ENCODE measurements at places on chromosomes 16 and 17. TPM values are rescaled to one million over a fixed set of nuclear protein-coding genes. Genes with fewer than 3 reads are reported as not detected.

DNA sequence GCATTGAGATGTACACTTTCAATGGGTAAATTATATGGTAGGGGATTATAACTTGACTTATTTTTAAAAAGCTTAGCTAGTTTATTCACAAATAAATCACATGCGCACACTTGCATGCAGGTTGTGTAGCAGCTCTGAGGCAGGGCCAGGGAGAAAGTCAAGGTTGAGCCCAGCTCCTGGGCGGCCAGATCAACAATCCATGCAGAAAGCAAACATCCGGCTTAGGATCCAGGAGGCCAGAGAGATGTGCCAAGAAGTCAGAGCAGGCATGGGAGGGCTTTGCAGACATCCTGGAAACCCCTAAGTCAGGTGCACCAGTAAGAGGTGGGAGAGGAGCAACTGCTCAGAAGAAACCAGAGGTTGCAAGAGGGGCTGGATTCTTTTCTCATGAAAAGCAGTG is 186.5 kb downstream of the AXIN2 start:
- no peaks in the 10 kb centered on the region for H3K27me3 ChIP-seq
- H3K27ac ChIP-seq, result no peak overlapping the region

DNA sequence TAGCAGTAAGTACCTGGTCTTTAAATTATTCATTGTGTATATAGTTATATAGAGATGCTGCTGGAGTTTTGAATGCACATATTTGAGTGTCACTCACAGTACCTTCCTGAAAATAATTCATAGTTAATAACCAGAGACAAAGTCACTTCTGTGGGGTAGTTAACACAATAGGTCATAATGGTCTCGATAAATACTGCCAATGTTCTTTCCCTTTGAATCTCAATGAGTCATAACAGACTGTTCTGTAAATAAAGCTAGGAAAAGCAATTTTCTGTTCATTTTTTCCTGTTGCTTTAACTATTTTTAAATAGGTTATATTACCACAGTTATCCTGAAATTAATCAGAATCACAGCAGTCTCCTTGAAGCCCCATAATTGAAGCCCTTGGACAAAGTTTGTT is 87.2 kb downstream of the MAP2K4 start:
- no peak for DNase-seq
- H3K4me3 ChIP-seq, result no peak overlapping the region
- H3K27me3 ChIP-seq, result no peaks in the 10 kb centered on the region
- no peak overlapping the region for H3K27ac ChIP-seq

- no peak for DNase-seq
- no peaks in the 10 kb centered on the region for H3K27me3 ChIP-seq
- no peak overlapping the region for H3K27ac ChIP-seq
- H3K4me3 ChIP-seq, result no peak overlapping the region
- H3K4me1 ChIP-seq, result no peaks in the 10 kb centered on the region
- H3K36me3 ChIP-seq, result no peaks in the 10 kb centered on the region
Measured at GRCh38 chr17:7748076-7748775, 30.7 kb downstream of the DNAH2 start.

GRCh38 chr17:14805348-14805747 is 459.8 kb downstream of the PMP22 start:
- DNase-seq, result no peak
- H3K4me3 ChIP-seq, result no peak overlapping the region
- no peak overlapping the region for H3K27ac ChIP-seq
- H3K36me3 ChIP-seq, result no peaks in the 10 kb centered on the region

DNA sequence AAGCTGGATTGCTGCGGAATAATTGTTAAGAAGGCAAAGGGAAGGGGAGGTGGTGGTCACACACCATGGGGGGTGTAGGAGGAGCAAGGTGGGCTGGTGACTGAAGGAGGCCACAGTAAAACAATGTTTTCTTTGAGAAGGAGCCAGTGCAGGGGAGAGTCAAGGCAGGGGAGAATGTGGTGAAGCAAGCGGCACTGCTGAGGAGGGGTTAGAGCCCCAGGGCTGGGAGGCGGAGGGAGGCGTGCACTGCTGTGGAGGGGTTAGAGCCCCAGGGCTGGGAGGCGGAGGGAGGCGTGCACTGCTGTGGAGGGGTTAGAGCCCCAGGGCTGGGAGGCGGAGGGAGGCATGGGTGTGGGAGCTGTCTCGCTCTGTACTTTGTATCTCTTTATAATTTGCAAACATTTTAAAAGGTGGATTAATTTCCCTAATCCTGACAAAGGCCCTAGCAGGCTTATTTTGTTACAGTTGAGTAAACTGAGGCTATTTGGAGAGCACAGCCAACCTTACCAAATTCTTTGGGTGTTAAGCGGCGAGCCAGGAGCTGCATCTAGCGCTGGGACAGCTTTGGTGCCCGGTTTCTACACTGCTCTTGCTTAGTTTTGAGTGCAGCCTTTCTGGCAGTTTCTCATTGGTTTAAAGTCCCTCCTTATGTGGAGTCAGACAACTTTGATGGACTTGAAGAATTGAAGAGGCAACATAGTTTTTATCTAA is 20.9 kb downstream of the RPTOR start:
- H3K4me3 ChIP-seq, result no peak overlapping the region
- H3K36me3 ChIP-seq, result no peaks in the 10 kb centered on the region
- DNase-seq, result no peak
- H3K4me1 ChIP-seq, result no peaks in the 10 kb centered on the region

DNA sequence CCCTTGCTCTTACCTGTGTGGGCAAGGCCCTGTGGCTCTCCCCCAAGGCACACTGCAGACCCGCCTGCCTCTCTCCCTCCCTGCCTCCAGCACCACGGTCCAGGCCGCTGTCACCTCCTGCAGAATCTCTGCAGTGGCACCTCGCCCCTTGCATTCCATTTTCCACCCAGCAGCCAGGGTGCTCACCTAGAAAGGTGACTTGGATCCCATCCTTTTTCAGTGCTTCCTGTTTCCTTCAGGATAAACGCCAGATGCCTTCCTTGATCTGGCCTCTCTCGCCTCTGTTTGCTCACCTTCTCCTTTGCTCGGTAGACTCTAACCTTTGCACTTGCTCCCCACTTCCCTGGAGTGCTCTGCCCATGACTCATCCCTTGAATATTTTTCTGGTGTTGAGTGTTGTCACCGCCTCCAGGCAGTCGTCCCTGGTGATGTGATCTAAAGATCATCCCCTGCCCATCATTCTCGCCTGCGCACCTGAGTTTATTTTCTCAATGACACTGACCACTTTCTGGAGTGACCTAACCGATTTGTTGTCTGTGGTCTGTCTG is 79.2 kb upstream of the LGALS9 start:
- H3K27me3 ChIP-seq, result no peaks in the 10 kb centered on the region
- H3K27ac ChIP-seq, result no peak overlapping the region

DNA sequence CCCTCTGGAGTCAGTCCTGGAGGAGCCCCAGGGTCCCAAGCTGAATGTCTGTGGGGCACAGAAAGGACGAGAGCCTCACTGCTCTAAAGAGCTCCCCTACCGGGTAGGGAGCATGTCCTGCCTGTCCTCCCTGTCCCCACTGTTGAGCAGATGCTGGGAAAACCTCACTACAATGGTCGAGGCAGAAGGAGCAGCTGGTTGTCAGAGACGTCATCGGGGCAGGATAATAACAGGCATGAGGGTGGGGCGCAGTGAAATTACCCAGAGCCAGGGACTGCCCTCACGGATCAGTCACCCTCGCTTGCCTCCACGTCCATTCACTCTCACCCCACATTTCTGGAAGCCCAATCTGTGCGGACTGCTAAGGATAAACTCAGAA is 538 bp downstream of the TM4SF5 start:
- H3K4me1 ChIP-seq, result no peaks in the 10 kb centered on the region
- no peak for DNase-seq
- H3K27ac ChIP-seq, result no peak overlapping the region

DNA sequence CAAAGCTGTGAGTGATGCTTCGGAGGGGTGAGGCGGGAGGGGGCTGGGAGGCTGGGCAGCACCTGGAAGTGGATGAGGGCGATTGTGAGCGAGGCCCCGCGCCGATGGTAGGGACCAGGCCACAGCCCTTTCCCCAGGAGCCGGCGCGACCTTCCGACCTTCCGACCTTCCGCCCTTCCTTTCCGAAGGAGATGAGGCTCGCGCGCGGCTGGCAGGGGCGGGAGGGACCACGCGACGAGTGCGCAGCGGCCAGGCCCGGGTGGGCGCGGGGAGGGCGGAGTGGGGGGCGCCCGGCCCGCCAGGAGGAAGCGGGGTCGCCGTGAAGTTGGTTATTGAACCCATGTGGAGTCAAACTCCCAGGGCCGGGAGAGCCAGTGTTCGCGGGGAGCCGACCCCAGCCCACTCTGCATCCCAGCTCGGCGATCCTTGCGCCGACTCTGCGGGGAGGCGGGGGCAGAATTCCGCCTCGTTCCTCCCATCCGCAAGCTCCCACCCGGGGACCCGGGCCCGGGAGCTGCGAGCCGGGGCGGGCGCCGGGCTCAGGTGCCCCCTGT is 56.6 kb downstream of the RAP1GAP2 start:
- H3K27ac ChIP-seq, result no peak overlapping the region
- H3K36me3 ChIP-seq, result no peaks in the 10 kb centered on the region
- DNase-seq, result no peak
- H3K4me3 ChIP-seq, result no peak overlapping the region

DNA sequence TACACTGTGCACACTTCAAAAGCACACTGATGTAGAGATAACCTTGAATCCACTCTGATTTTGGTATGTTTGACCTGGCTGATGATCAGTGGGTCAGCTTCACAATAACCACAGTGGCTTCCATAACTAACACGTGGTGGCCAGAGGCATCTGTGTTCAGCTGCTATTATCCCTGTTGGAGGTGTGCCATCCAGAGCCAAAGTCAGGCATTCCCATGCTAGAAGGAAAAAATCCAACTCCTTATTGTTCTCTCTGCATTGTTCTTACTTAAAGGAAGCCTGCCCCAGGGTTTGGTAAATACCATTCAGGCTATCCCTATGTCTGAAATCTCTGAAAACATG is 127.3 kb upstream of the MON1B start:
- no peaks in the 10 kb centered on the region for H3K36me3 ChIP-seq
- no peak overlapping the region for H3K27ac ChIP-seq
- DNase-seq, result no peak
- H3K27me3 ChIP-seq, result no peaks in the 10 kb centered on the region

DNA sequence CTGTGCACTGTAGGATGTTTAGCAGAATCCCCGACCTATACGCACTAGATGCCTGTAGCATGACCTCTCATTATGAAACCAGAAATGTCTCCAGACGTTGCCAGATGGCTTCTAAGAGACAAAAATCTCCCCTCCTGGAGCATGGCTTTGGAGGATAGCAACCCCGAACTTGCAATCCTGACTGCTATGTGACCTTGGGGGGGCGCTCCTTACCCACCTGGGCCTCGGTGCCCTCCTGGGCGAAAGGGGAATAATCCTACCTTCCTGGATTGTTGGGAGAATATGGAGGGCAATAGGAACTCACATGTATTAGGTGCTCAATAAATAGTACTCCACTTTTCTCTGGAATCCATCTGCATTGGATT is 8.1 kb downstream of the MRM1 start:
- no peak overlapping the region for H3K4me3 ChIP-seq
- no peaks in the 10 kb centered on the region for H3K27me3 ChIP-seq
- H3K4me1 ChIP-seq, result peaks cover 4% of the 10 kb centered on the region
- no peaks in the 10 kb centered on the region for H3K36me3 ChIP-seq
- no peak for DNase-seq
- no peak overlapping the region for H3K27ac ChIP-seq

DNA sequence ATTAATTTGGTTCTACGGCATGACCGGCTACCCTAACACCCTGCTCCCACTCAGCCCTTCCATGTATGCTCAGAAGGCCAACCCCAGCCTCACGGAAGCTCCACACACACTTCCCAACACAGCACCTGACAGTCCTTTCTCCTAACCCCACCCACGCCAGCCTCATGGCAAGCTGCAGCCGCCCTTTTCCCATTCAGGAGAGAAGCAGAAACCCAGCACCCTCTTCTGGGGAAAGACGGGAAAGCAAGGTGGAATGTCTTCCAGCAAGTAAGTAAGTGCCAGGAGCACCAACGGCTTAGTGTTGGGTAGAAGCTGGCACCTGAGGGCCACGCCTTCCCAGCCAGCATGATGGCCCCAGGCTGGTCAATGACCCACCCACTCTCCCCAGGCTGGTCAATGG is 32.1 kb downstream of the ABR start:
- no peak overlapping the region for H3K4me3 ChIP-seq
- DNase-seq, result no peak
- no peaks in the 10 kb centered on the region for H3K36me3 ChIP-seq

Gene GAST
- total RNA-seq, result not detected

DNA sequence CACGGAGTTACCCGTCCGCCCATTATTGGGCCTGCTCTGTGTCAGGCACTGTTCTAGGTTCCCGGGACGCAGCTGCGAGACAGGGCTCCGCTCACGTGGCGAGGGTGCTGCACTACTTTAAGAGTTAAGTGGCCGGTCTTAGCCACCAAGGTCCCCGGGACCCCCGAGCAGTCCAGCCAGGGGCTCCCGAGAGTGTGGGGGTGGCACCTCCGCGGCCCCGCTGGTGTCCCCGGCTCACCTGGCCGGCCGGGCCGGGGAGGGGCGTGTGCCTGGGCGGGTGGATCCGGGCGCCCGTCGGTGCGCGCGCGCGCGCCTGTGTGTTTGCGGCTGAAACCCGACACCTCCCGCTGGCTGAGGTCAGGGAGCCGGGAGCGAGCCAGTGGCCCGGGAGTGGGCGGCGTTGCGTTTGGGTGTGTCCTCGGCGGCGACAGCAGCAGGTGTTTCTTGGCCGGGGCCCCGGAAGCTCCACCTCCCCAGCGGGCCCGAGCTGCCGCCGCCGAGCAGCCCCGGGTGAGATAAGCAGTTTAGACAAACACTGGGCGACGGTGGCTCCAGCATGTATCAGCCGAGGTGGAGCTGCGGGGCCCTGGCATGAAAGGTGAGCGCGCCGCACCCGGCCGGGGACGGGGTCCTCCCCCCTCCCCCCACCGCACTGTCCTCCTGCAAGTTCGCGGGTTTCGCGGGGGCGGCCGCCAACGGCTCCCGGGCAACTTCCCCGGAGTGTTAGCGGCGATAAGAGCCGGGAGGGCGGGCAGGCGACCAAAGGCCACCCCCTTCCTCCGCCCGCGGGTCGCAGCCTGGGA is at the start of gene GSE1:
TSS of gene GSE1 (plus strand) at position 522 of the 803 bp plus-strand sequence. CDS start at position 592, 70 bp downstream.
- peak within 1 kb of the TSS; percentile 41 for H3K4me3 ChIP-seq
- H3K36me3 ChIP-seq, result no peaks in the 10 kb centered on the region
- H3K4me1 ChIP-seq, result peaks cover 49% of the 10 kb centered on the region
- peak; percentile 71 for DNase-seq
- H3K27me3 ChIP-seq, result no peaks in the 10 kb centered on the region
- H3K27ac ChIP-seq, result peak within 1 kb of the TSS; percentile 69

Gene STH
- total RNA-seq, result not detected

Gene EVPLL
- total RNA-seq, result not detected

Gene NPTX1
- total RNA-seq, result 0.93 TPM

DNA sequence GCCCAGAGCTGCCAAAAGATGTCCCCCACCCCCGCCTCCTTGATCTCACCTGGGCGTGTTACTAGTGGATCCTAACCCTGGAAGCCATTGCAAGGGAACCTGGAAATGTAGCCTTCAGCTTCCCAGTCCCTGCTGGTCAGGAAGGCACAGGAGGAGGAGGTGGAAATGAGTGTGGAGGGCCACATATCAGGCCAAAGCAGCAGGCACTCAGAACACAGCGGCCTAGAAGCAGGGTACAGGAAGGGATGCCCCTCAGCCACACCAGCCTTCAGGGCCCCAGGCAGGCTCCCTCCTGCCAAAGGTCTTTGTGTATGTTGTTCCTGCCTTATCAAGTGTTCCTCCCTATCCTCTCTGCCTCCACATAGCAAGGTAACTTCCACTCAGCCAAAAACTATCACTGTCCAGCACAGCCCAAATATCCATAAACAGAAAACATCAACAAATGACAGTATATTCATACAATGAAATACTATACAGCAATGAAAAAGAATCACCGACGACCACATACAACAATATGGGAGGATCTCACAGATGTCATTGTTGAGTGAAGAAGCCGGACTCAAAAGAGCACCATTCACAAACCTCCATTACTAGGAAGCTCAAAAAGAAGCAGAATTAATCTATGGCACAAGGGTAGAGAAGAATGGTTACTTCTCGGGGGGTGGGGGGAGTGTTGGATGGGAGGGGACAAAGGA is 28.2 kb upstream of the TNFRSF13B start:
- no peaks in the 10 kb centered on the region for H3K4me1 ChIP-seq
- H3K27me3 ChIP-seq, result no peaks in the 10 kb centered on the region
- no peaks in the 10 kb centered on the region for H3K36me3 ChIP-seq
